Activated CD4-positive, alpha-beta T cell treated with anti-CD3 and anti-CD28 coated beads, Interleukin-2, Interleukin-4, amounts not matched to agents 100 ng/mL and 50 ng/mL, durations not matched to agents 16 hours and 8 hours (primary cell): ENCODE measurements at places on chromosomes 11 and 22.

DNA sequence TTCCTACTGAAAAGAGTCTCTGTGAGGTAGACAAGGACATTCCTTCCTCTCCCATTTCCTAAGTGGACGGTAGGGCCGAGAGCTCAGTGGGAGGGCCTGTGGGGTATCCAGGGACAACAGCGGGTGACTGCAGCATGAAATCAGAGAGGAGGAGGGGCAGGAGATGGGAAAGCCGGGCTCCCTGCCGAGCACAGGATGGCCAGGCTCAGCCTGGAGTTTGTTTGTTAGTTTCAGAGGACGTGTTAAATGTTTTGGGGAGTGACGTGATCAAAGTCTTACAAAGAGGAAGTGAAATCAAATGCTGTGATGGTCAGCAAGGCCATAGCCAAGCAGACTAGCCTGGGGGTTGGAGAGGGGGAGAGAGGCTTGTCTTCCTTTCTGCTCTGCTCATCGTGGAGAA, 152.7 kb downstream of the ADAMTS15 start:
- no peak for DNase-seq

DNA sequence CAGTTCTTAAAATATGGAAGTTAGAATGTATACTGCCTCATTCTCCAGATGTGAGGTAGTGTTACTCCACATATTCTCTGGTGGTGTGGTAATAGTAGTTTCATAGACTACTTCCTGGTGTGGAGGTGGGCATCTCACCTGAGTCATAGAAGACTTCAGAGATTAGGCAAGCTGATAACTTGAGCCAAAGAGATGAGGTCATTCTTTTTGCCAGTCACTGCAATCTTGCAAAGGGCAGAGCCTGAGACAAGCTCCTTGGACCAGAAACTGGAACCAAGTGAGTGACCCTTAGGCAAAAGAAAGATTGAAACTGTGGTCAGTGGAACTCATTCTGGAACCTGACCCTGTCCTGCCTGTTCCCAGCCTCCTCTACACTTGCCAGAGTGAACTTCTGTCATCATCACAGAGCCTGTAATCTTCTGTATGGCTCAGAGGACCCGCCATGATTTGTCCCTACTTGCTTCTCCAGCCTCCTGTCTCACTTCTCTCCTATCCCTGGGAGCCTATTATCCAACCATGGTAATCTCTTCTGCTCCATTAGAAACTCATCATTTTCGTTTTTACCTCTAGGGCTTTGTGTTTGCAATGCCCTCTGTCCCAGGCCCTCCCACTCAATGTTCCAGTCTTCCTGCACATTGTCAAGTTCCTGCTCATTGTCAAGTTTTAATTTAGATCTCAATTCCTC, 10.6 kb upstream of the CCDC83 start:
- DNase-seq: peak; percentile 27

DNA sequence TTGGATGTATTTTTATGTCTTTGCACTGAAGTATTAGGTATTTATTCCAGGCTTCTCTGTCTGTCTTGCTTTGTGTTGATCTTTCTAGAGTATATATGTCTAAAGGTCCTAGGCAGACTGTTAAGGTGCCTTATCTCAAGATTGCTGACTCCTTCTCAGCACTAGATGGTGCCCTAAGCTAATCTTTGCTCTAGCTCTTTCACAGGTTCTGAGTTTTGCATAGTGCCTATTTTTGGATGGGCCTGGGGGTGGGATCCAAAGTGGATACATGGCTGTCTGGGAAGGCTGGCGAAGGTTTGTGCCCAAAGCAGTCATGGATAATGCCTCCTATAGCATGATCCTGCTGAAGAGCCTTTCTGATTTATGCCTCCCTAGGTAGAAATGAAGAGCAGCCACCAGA, 154.9 kb downstream of the TRPC6 start:
- no peak for DNase-seq

DNA sequence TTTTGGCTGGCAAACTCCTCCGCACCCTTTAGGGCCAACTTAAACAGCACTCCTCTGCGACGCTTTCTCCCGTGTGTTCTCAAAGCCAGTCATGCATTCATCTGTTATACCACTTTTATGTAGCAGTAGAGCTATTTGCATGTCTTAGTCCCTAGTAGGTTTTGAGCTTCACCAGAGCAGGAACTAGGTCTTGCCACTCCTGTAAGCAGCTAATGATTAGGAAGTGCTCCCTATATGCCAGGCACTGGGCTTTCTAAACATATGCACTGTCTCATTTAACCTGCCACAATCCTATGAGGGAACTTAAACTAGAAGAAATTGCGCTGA, 180.8 kb downstream of the DBX1 start:
- no peak for DNase-seq

DNA sequence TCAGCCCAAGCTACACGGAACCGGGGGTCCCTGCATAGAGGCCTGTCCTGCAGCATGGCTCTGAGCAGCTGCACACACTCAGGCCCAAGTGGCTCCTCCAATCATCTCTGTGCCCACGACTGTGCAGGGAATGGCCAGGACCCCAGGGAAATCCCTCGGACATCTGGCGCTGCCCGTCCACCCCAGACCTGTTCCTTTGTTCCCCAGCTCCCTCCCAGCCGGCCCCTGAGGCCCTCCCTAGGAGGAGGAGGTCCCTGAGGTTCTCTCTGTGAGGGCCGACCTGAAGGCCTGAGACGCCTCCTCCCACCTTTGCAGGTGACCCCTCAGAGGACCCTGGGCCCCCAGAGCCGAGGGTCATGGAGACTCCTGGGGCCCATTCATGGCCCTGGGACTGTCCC, 1.1 kb downstream of the MLC1 start:
- DNase-seq: no peak

GRCh38 chr11:19323502-19323901, 82.8 kb upstream of the E2F8 start:
- no peak for DNase-seq

- DNase-seq: no peak
These were observed 726.8 kb upstream of the FAT3 start for GRCh38 chr11:91497847-91498246.

DNA sequence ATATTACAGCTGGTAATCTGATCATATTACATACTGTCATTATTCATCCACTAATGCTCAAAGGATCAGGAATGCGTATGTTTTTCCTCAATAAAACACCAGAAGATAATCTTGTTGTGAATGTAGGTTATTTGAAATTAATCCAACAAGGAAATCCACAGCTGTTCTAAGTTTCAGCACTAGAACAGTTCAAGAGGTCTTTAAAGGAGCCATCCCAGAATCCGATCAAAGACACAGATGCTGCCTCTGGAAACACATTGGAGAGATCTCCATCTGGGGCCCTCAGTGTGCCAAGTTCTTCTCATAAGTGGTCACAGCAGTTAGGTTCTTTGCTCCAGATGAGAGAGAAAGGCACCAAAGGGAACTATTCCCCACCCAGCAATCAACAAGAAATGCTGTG, 1955.1 kb upstream of the RAG2 start:
- DNase-seq: no peak

DNA sequence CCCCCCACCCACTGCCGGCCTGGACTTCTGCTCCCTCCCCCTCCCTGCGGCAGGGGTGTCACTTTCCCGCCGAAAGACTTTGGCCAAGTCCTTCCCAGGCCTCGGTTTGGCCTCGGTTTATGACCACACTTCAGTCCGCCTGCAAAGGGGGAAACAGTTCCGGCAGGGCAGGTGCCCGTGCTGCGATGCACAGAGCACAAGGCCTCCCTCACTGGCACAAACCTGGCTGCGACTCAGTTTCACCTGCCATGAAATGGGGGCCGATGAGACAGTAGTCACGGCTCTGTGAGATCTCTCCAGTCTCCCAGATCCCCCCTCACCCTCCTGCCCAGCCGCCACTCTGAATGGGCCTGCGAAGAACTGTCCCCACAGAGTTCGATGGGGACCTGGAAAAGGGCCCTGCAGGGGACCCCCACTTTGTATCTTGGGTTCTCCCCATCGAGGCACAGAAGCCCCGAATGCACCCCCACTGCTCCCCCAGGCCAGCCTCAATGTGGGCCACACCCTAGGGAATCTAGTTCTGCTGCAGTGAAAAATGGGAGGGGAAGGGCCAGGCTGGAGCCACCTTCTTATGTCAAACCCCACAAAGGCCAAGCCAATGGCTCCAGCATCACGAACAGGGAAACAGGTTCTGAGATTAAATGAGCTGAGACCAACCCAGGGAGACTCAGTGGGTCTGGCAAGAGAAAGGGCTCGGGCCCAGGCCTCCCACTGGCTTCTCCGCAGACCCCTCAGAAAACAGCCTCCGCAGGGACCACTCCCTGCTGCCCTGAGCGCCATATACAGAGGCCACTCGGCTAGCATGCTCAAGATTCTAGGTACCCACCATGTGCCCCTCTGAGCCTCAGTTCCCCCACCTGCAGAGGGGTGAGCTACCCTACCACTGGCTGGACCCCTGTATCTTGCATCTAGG, 29.0 kb downstream of the ARVCF start:
- DNase-seq: no peak

GRCh38 chr22:48052621-48052890, 1290.1 kb downstream of the TBC1D22A start:
- DNase-seq: no peak

GRCh38 chr22:49208768-49209252, 618.9 kb downstream of the BRD1 start:
- DNase-seq: no peak

DNA sequence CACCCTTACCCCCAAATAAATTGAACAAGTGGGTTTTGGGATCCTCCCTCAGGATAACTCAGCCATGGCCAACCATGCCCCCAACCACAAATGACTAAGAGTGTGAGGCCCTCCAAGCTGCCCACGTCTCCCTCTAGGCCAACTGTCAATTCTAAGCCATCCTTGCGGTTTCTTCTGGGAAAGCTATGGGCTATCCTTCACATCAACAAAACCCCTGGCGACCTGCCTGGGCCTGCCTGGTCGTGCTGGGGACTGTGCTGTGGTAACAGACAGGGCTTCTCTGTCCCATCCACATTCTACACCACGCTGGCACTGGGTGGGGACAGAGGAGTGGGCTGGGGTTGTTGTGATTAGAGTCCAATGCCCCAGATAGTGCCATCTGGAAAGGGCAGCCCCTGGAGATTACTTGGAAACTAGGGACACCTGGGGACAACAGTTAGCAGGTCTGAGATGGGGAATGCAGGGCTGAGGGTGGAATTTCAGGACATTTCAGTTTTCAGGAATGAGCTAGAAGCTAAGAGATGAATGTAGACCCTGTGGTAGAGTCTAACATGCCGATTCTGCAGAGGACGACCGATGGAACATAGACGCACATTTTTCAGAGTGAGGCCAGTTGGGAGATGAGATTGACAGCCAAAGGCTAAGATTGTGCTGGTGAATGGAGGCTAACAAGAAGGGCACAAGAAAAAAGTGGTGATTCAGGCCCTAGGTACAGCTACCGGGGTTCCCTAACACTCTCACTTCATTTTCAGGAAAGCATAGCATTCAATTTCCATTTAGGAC, 131.9 kb downstream of the RASSF10 start:
- no peak for DNase-seq
